Large intestine (tissue), 12 donors: ENCODE measurements at places on chromosomes 3 and 15.

DNA sequence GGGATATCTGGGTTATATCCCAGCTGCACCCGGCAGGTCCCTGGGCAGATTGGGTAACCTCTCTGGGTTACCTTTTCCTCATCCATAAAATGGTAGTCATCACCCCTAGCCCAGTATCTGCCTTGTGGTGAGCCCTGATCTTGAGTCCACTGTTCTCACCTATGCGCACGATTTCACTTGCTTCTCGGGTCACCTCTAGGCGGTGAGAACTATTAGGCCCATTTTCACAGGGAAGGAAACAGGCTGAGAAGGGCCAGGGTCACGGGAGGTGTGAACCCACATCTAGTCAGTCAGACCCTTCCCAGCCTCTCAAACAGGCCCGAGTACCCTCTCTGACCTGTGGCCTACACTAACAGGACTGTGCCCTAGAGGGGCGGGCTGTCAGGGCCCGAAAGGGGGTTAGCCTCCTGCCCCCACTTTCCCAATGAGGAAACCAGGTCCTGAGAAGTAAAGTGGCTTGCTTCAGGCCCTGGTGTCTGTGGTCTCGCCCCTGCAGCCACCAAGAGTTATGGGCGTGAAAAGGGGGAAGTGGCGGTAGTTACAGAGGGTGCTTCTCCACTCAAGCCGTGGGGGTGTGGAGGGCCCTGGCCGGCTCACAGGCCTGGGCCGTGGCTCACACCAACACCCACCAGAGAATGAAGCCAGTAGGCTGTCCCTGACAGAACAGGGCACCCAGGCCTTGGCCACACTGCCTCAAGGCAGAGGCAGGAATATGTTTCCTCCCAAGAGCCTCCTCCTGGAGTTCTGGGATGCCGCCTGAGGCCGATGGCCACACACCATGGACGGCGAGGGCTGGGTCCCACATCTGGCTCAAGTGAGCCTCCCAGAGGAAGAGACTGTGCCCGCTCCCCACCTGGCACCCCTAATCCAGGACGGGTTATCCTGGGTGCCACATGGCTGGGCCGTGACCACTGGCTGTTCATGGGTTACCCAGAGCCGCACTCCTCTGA is 19.5 kb downstream of the PSTPIP1 start:
- no peak for DNase-seq

DNA sequence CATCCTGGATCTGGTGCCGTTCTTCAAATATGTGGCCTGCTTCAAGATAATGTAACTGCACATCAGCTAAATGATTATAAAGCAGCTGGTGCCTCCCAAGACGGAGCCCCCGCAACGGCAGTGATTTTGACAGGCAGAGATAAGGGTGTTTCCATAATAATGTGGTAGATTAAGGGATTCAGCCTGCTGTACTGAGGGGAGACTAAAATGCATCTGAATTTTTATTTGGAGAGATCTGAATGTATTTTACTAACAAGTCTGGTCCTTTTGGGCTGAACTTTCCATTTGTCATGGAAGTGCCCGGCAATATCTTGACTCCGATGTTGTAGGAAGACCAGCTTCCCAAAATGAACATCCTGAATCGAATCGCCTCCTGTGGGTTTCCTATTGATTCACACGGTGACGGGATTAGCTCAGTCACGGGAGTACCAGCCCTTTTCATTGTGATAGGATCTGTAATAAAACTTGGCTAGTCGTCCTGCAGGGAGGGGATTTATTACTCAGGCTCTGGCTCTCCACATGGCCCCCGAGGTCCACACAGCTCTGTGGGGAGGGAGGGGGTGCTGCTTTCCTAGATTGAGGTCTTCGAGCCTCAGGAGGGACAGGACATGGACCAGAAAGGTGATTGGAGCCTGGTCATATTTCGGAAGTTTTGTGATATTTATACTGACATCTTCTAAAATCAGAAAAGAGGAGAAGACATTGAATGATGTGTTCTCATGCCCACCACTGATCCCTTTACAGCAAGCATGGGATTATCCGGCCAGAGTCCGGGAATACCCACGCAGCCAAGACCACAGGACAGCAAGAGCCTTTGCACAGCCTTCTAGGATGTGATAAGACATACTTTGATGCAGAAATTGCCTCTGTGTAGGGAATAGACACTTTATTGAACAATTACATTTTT is 2.5 kb upstream of the PCSK6 start:
- DNase-seq, result no peak

DNA sequence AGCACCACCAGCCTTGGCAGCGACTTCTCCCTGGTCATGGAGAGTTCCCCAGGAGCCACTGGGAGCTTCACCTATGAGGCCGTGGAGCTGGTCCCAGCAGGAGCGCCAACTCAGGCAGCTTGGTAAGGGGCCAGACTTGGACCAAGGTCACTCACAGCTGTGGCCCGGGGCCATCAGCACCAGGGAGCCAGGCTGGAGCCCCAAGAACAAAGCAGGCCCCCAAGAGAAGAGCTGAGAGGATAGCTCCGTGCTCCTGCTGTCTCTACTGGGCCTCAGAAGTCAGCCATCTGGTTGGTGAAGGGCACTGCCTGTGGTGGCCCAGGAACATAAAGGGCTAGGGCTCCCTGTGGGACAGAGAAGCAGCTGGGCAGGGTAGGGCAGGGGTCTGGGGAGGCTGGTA is 14.7 kb upstream of the CPNE9 start:
- DNase-seq, result no peak

DNA sequence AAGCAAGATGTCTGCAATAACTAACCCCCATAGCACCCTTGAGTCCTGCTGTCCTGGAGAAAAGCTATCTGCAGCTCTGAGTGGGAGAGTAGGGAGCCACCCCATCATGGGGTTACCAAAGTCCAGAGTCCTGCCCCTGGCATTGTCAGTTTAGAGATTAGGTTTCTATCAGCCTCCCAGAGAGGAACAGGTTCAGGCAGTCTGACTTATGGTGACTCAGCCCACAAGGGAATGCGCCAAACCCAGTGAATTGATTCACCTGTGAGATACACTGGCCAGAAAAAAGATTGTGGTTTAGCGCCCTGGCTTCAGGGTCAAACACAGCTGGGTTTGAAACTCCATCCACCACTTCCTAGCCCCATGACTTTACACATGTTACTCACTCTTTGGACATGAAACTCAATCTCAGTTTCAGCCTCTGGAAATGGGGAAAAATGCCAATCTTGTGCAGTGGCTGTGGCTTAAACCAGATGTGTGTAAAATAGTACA is 263.6 kb upstream of the HES1 start:
- peak; percentile 95 for DNase-seq

DNA sequence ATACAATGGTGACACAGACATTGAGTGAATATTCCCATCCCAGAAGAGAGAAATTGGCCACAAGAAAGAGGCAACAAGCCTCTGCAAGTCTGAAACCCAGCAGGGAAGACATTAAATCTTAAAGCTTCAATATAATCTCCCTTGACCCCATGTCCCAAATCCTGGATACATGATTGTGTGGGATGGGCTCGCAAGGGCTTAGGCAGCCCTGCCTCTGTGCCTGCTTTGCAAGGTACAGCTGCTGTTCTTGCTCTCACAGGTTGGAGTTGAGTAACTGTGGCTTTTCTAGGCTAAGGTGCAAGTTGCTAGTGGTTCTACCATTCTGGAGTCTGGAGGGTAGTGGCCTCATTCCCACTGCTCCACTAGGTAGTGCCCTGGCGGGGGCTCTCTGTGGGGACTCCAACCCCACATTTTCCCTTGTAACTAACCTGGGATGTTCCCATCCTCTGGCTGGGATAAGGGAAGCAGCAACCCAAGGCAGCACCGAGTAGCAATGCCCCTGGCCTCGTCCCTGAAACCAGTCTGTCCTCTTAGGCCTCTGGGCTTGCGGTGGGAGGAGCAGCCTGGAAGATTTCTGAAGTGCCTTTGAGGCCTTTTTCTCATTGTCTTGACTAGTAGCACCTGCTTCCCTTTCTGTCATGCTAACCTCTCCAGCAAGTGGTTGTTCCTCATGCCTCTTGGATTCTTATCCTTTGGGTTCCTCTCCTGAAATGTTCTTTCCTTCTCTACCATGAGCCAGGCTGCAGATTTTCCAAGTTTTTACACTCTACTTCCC is 90.0 kb downstream of the FAM174B start:
- DNase-seq, result no peak

GRCh38 chr3:187012609-187013051 is 82.3 kb downstream of the ST6GAL1 start:
- no peak for DNase-seq

- peak; percentile 50 for DNase-seq
These were observed at the start of gene ARPIN for GRCh38 chr15:89912674-89913396. Gene ARPIN, minus strand, starts transcription at chr15:89912952. Its CDS starts 117 bp downstream, at chr15:89912835.

DNA sequence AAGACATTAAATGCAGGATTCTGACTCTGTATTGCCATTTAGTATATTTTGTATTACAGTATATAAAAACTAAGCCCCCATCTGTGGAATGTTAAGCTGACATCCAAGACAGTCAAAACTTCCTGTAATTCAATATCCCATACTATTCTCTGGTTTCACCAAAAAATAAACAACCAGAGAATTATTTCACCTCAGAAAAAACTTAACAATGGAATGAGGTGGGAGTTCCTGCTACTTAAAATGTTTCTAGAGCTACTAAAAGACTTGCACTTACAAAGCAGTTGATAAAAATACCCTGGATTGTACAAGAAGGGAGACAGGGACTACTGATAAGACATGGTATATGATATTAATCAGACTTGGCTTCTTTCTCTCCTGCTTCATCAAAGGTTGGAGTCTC is 8.3 kb downstream of the ARL13B start:
- no peak for DNase-seq

DNA sequence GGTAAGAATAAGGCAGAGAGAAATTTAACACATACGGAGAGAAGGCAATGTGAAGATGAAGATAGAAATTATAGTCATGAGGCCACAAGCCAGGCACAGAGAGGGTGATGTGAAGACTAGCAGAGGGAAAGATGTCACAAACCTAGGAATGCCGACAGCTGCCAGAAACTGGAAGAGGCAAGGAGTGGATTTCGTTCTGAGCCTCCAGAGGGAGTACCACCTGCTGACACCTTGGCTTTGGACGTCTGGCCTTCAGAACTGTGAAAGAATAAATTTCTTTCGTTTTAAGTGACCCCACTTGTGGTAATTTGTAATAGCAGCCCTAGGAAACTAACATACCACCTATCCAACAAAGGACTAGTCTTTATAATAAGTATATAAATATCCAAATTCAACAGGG is 5.0 kb upstream of the SGO1 start:
- DNase-seq, result no peak

DNA sequence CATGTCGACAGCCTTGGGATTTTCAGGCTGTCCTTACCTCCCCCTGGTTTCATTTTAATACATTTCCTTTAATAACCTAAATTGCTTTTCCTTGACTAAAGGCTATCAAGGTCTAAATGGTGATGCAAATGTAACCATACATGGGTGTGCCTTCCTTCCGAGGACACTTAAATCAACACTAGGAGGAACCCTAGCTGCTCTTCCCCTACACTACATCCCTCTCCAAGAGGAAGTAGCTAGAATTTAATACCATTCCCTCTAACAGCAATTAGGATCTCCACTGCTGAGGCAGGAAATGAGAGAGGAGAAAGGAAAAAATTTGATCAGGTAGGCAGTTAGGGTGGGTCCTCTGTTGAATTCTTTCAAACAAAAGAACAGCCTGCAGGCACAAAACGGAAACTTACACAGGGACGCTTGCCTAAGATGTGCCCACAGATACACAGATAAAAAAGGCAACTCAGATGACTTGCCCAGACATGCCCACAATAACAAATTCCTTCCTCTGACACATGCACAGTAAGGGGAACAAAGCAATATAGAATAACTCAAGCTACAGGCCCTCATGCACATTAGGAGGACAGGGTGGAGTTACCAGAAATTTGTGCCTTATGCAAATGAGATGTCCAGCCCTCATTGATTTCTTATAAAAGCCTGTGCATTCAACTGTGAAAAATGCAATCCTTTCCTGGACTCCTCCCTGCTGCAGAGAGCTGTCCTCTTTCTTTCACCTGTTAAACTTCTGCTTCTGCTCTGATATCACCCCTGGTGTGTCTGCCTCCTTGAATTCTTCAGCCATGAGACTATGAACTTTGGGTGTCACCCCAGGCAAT is 1024.4 kb upstream of the CADM2 start:
- DNase-seq, result no peak

- DNase-seq, result peak; percentile 100
These were observed at the start of gene OXSR1 for GRCh38 chr3:38164952-38165721. Gene OXSR1, plus strand, starts transcription at chr3:38165537. Its CDS starts 340 bp downstream, at chr3:38165877.

DNA sequence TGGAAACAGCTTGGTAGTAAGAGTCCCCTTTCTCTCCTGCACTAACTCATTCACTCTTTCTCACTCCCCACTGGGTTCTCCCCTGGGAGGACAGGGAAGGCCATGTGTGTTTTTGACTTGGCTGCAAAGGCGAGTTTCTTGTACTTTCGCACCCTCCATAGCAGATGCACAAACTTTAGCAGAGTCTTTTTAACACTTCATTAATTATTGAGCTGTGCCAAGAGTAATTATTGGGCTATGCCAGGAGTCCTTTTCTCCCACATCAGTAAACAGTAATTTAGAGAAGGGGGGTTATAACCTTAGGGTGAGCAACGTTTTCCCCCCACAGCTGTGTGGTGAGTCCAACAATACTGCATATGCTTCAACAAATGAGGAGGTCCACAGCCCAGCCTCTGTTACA is 224.4 kb upstream of the ATP11B start:
- DNase-seq, result no peak

- DNase-seq, result peak; percentile 88
These were observed 50.8 kb downstream of the GXYLT2 start for GRCh38 chr3:72938471-72939265.

DNA sequence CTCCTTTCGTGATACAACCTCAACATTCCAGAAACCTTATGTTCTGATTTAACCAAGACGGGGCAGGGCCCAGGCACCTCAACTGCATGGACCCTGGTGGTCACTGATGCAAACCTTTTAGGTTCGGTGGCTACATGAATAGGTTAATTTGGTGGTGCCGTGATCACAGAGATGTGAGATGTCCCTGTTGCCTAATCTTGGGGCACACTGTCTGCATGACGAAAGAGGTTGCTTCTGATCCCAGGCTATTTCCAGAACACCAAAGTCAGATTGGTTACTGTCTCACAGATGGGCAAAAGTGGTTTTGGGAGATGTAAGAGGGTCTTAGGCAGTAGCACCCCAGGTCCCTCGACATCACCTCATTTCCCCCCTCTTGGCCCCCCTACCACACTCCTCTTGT is 4.0 kb upstream of the CCR1 start:
- no peak for DNase-seq

DNA sequence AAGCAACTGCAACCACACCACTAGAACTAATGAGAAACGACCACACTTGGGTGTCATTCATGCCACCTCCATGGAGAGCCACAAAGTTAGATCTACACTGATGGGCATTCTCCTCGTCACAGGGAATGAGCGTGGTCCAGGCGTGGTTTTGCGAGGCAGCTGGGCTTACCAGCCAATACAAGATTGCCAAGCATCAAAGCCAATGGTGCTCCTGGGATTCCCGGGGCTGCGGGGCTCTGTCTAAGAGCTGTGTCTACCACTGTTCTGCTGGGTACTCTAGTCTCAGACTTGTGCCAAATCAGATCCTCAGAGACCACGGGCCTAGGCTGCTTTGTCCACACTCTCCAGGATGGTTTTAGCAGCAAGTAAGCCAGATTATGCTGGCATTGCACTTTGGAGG is 43.8 kb downstream of the RAB6B start:
- no peak for DNase-seq

DNA sequence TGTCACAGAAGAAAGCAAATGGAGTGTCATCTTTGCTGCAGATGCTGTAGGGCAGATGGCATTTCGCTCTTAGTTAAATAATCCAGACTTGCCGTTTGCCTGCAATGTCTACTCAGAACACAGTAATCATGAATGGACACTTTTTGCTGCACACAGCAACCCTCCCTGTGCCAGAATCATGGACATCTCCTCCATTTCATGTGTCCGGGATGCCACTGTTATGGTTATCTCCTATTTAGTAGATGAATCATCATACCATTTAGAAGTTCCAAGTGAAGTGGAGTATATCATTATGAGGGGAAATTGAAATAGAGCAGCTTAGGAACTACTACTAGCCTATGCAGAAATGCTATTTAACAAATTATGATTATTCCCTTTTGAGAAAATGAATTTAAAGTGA is 118.5 kb downstream of the DUT start:
- no peak for DNase-seq
